CD4-positive, alpha-beta memory T cell (primary cell): ENCODE measurements at places on chromosomes 3 and 15. TPM values are rescaled to one million over a fixed set of nuclear protein-coding genes. Genes with fewer than 3 reads are reported as not detected.

The CD96 gene
- 228 TPM for total RNA-seq

The FOXL2 gene
- total RNA-seq, result not detected

The RTP1 gene
- total RNA-seq, result not detected

The CCR3 gene
- 0.55 TPM for total RNA-seq

The FILIP1L gene
- total RNA-seq, result not detected

The OXNAD1 gene
- total RNA-seq, result 84.7 TPM

The CPN2 gene
- total RNA-seq, result not detected

The JMJD7 gene
- 78.5 TPM for total RNA-seq

The TERB2 gene
- not detected for total RNA-seq

The TRIM59 gene
- total RNA-seq, result 28.3 TPM

The CPA3 gene
- not detected for total RNA-seq

The FAM227B gene
- 11.5 TPM for total RNA-seq

The SPSB4 gene
- not detected for total RNA-seq

The SLITRK3 gene
- total RNA-seq, result not detected

The SLC2A2 gene
- not detected for total RNA-seq

The SCG5 gene
- total RNA-seq, result not detected

The LRRC31 gene
- total RNA-seq, result not detected

The CNTN3 gene
- not detected for total RNA-seq
